ENCODE measurements at places on chromosomes 5 and 9.

- no peak for DNase-seq
Measured at GRCh38 chr9:87237336-87237735, 260.3 kb upstream of the DAPK1 start.

DNA sequence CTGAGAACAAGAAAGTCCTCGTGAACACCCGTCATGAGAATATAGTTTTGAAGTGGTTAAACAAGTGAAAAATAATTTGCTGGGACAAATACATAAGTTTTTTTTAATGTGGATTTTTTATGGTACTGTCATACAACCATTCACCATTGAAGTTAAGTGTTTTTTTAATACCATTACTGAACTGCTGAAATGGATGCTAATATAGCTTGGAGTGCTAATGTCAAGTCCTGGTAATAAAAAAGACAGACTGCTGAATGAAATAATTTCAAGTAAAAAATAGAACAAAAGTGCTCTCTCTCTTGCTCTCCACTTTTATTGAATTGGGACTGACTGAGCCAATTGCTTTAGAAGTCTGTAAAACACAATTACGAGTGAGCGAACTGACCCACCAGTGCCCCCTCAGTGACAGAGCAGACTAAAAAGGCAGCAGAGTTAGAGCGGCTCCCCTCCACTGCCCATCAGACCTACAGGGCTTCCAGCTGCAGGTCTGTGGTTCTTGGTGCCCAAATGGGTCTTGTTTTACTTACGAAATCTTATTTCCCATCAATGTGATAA, 442.5 kb downstream of the BNC2 start:
- DNase-seq: no peak

GRCh38 chr5:88689668-88690408, 193.1 kb downstream of the MEF2C start:
- no peak for DNase-seq

GRCh38 chr5:37886242-37886905, 46.5 kb upstream of the GDNF start:
- DNase-seq: no peak

- no peak for DNase-seq
Measured at GRCh38 chr9:136107155-136107952, 11.3 kb downstream of the TMEM250 start.

GRCh38 chr5:60830581-60831127, 13.4 kb downstream of the ELOVL7 start:
- no peak for DNase-seq

GRCh38 chr5:124961521-124961920, 215.1 kb upstream of the ZNF608 start:
- no peak for DNase-seq

DNA sequence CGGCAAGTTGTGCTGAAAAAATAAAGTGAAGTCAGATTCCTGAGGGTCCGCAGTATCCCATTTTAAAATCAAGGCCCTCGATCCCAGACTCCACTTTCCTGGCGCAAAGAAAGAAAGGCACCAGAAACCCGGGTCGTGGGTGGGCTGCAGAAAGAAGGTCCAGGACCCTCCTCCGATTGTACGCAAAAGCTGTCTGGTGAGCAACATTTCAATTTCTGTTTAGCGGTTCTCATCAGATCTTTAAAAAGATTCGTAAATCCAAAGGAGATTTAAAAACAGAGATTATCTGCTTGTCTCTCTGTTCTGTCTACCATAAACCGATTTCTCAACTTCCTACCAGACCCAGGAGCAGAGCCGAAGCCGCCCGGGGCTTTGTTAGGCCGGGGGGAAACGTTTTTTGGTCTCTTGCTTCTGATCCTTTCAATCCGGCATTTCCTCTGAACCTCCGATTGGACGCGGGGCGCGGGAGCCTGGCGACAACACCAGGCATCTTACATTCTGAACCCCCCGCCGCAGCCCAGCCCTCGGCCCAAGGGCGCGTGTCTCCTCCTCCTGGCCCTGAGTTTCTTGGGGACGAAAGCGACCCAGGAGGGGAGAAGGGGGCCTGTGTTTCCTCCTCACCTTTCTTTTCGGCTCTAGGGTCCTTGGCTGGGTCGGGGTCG, 746 bp downstream of the NKX2-5 start:
- no peak for DNase-seq

GRCh38 chr9:130905125-130905901, 8.7 kb upstream of the QRFP start:
- no peak for DNase-seq

- DNase-seq: no peak
Measured at GRCh38 chr5:55621229-55621628, 86.5 kb upstream of the PLPP1 start.

DNA sequence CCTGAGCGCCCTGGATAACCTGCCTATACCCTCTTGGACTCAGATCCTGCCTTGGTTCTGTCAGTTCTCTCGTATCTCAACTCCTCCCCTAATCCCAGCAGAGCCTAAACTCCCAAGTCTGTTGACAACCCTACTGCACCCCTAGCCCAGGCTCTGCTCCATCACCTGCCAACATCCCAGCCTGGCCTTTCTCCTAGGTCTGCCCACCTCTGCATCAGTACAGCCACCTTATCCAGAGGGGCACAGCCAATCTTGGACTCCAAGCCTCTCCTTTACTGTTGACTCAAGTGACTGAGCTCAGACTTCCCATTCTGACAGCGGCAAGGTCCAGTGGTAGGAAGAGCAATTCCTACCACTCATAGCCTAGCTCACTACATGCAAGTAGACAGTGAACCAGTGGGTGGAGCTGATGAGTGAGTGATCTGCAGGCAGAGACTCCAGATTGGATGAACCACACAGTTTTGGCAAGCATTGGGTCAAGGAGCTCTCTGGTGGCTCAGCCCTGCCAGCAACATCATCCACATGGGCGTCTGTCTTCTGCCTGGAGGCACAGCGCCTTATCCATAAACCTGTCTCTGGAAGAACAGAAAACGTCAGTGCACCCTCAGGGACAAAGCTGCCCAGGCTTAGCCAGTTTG, 26.5 kb downstream of the TRMO start:
- no peak for DNase-seq

DNA sequence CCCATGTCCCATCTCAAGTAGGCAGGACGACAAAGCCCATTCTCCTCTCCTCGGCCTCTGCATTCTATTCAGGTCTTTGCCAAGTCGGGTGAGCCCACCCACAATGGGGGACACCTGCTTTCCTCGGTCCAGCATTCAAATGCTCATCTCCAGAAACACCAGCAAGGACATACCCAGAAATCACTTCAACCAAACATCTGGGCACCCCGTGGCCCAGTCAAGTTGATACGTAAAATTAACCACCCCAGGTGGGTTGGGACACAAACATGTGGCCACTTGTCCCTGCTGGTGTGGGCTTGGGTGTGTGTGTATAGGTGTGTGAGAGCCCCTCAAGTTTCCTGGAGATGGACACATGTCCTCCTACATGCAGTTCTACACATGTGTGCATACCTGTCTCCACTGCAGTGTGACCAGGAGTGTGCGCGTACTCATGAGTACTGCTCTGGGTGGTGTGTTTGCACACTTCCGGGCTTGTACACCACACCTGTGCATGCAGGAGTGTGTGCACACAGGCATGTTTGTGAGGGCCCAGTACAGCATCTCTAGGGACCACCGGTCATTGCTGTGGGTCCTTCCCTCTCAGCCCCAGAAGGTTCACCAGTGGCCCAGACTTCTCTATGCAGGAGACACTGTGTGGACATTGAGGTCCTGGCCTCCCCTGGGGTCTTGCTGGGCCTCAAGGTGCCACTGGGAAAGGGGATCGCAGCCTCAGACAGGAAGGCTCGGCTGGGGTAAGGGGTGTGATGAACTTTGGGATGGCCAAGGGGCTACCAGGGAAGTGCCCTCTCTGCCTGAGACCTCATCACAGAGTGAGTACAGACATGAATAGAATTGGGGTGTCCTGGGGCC, 35.4 kb upstream of the RXRA start:
- DNase-seq: no peak

- no peak for DNase-seq
Measured at GRCh38 chr9:128247226-128247803, 28.5 kb downstream of the GOLGA2 start.

DNA sequence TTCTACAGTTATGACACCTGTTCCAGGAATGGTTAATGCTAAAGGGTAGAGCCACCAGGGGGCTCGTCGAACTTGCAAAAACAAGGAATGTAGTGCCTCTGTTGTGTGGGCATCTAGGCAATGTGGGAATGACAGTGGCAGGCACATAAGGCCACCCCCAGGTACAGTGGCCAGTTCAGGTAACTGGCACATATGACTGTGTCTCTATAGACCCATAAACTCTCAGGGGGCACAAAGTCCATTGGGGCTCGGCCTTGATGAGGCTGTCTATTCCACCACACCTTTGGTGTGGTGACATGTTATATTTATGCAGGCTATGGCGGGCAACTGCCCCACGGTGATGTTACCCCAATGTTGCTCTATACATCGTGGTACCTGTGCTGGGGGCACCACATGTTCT, 59.6 kb upstream of the FAM120A start:
- no peak for DNase-seq

DNA sequence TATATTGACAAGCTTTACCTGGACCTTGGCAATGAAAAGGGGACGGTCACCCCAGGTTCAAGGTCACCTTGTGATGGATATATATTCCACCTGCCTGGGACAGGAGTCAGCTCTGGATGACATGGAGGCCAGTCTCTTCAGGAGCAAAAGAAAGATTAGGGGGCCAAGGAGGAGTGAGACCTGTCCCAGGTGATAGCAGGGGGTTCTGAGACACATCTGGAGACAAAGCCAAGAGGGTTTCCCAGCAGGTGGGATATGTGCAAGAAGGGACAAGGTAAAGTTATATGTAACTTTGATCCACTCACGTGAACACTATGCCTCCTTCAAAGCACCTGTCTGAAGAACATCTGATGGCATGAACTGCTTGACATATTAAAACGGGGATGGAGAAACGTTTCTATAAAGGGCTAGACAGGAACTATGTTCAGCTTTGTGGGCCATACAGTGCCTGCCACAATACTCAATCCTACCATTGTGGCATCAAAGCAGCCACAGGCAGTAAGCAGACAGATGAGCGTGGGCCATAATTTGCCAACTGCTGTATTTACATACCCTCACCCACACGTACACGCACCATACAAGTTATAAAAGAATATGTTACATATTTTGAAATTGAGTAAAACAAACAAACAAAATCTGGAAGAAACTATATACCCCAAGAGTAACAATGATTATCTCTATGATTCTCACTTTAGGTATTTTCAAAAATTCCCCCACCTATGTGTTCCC, 62.9 kb upstream of the ZNF622 start:
- no peak for DNase-seq

- no peak for DNase-seq
Measured at GRCh38 chr9:119302988-119303698, 66.1 kb downstream of the BRINP1 start.

GRCh38 chr9:116860509-116861120, 173.5 kb downstream of the TRIM32 start:
- DNase-seq: peak; percentile 49

GRCh38 chr9:131107760-131108159, 11.4 kb downstream of the AIF1L start:
- no peak for DNase-seq

GRCh38 chr9:9102295-9102694, 1302.7 kb upstream of the DMAC1 start:
- DNase-seq: no peak

DNA sequence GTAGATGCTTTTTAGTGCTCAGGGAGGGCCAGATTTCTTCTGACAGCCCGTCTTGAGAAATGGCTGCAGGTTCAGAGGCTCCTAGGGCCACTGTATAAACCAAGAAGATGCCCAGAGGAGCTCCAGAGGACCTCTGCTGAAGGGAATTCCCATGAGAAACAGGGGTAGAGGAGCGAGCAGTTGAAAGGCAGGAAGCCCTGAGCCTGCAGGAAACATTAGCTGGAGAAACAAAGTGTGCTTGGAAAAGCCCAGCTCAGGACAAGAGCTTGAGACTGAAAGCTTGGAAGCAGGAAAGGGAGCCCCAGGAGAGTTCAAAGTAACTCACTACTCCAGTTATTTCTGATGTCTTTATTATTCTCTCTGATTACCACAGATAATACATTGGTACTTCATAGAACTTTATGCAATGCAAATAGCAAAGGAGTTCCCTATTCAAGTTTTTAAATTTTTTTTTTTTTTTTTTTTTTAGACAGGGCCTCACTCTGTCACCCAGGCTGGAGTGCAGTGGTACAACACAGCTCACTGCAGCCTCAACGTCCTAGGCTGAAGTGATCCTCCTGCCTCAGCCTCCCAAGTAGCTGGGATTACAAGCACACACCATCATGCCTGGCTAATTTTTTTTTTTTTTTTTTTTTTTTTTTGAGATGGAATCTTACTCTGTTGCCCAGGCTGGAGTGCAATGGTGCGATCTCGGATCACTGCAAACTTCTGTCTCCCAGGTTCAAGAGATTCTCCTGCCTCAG, 16.5 kb downstream of the HBEGF start:
- no peak for DNase-seq

DNA sequence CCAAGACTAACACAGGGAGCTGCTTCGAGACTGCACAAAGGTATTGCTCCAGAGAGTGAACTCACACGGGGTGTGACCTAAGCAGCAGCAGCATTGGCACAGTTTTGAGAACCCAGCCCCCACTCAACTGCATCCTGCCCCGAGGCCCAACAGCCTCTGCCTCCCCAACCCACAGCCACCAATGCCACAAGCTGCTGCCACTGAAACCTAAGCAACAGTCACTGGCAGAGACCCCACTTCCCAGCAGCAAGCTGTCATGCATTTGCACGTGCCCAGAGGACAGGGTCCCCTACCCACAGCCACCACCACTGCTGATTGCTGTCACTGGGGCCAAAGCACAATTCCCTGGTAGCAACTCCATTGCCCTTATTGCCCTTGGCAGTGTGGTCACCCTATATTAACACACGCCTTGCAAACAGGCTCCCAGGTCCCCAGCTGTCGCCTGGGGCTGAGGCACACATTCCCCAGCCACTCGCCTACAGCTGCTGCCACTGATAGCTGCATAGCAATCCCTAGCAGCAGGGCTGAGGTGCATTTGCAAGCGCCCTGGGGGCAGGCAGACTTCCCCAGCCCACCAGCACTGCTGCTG, 141.0 kb downstream of the AGTPBP1 start:
- DNase-seq: no peak

- DNase-seq: no peak
Measured at GRCh38 chr9:16358751-16359150, 511.7 kb downstream of the BNC2 start.

DNA sequence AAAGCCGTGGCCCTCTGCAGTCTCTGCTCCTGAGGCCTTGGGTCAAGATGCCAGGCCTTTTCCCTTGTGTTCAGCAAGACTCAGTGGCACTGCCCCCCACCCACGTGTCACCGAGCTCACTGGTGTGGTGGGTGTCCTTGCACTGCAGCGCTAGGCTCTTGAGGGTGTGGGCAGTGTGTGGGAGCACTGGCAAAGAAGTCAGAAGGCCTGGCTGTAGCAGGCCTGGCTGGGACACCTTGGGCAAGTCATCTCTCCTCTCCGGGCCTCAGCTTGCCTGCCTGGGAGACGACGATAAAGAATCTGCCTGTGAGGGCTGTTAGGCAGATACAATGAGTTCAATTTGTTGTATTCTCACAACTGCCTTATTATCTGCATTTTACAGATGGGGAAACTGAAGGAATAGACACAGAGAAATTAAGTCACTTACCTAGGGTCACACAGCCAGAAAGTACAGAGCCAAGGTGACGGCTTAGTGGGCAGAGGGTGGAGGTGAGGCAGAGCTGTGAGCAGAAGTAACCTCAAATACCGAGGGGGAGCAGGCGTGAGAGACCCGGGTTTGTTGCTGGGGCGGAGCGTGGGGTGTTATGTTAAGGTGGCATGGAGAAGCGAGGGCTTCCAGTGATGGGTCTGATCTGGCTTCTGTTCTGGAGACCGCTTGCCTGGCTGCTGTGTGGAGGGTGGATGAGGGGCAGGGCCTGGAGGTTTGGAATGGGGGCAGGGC, 1.4 kb downstream of the TSPAN17 start:
- no peak for DNase-seq

GRCh38 chr5:112551419-112552032, 132.4 kb upstream of the EPB41L4A start:
- DNase-seq: peak; percentile 14

- no peak for DNase-seq
Measured at GRCh38 chr5:143062379-143062778, 292.2 kb downstream of the ARHGAP26 start.

All from NCI-H1105 (cell line).